ENCODE measurements at places on chromosomes 2 and 18. TPM values are rescaled to one million over a fixed set of nuclear protein-coding genes. Genes with fewer than 3 reads are reported as not detected.

Gene CD302
- 1.5 TPM for total RNA-seq

Gene CYS1
- not detected for total RNA-seq

Gene TTN
- 26.4 TPM for total RNA-seq

Gene STPG4
- total RNA-seq = not detected

Gene ATG4B
- total RNA-seq = 104 TPM

Gene CGREF1
- total RNA-seq = not detected

Gene UGT1A4
- total RNA-seq = not detected

DNA sequence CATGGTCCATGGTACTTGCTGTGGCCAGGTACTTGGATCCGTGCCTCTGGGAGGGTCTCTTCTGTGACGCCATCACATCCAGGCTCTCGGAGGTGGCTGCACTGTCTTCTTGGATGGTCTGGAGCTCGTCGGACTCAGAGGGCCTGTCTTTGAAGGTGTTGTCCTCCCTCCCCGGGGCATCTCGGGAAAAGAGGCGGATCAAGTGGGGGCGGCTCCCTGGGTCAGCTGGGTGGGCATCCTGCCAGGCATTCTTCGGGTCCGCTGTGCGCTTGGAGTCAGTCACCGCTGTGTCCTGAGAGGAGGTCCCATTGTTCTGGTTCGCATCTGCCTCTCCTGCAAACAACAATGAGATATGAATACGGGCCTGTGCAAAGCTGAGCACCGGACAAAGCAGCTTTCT lies 115.6 kb downstream of the MBP start:
- H3K36me3 ChIP-seq = peaks cover 8% of the 10 kb centered on the region
- no peak overlapping the region for H3K27ac ChIP-seq
- no peak overlapping the region for H3K4me3 ChIP-seq
- no peak for DNase-seq
- no peaks in the 10 kb centered on the region for H3K27me3 ChIP-seq
- H3K4me1 ChIP-seq = peaks cover 30% of the 10 kb centered on the region

DNA sequence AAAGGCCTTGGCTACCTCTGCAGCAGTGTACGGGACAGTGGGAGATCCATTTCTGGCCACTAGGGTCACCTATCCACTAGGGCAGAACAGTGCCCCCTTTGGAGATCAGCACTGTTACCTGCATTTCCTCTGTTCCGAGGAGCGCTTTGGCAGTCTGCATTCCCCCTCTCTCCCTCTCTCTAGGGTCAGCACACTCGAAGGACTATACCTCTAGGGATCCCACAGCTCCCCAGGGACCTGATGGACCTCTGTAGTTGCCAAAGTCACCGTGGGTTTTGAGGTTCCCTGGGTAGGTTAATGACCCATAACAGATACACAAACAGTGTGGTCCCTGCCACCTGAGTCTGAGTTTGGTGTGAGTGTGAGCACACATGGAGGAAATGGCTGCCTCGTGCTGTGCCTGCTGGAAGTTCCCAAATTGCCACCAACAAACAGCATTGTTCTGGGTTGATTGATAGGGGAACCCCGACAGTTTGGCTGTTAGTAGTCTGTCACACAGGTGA lies 99.8 kb upstream of the VWC2L start:
- H3K36me3 ChIP-seq = no peaks in the 10 kb centered on the region
- no peaks in the 10 kb centered on the region for H3K27me3 ChIP-seq
- no peak overlapping the region for H3K4me3 ChIP-seq
- no peak for DNase-seq
- no peak overlapping the region for H3K27ac ChIP-seq

GRCh38 chr18:47174545-47175116 lies 1.5 kb downstream of the IER3IP1 start:
- H3K27me3 ChIP-seq = no peaks in the 10 kb centered on the region
- H3K4me1 ChIP-seq = no peaks in the 10 kb centered on the region
- H3K4me3 ChIP-seq = no peak overlapping the region
- DNase-seq = no peak
- no peaks in the 10 kb centered on the region for H3K36me3 ChIP-seq

DNA sequence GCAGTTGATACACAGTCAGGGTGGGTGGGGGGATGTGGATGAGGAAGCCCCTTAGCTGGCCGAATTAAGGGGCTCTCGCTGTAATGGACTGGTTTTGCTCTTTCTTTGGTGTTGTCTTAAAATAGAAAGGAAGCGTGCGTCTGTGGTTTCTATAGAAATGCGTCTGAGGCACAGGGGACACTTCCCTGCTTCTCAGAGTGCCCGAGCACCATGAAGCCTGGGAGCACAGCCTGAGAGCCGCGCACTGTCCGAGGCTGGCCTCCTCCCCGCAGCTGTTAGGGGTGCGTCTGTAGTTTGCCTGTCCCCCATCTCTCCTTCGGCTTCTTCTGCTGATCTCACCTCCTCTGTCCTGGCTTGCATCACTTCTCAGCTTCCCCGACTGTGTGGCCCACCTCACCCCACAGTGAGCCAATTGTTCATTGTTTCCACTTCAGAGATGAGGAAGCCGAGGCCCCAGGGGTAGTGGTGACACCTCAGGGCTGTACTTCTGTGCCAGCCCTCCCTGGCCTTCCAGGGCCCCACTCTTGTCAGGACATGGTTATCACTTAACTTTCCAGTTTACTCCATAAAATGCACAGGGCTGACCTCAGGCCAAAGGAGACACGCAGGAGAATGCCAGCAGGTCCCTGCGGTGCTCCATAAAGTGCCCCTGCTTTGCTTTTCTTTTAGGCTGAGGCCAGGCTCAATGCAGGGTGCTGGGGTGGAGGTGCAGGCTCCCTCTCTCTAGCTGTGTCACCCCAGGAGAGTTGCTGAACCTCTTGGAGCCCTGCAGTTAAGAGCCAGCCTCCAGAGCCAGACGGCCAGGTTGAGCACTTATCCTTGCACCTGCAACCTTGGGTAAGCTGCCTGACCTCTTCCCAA lies 210.6 kb downstream of the SEPTIN10 start:
- H3K27me3 ChIP-seq = peaks cover 30% of the 10 kb centered on the region
- H3K4me3 ChIP-seq = no peak overlapping the region
- no peak overlapping the region for H3K27ac ChIP-seq
- H3K4me1 ChIP-seq = peaks cover 5% of the 10 kb centered on the region
- DNase-seq = no peak

DNA sequence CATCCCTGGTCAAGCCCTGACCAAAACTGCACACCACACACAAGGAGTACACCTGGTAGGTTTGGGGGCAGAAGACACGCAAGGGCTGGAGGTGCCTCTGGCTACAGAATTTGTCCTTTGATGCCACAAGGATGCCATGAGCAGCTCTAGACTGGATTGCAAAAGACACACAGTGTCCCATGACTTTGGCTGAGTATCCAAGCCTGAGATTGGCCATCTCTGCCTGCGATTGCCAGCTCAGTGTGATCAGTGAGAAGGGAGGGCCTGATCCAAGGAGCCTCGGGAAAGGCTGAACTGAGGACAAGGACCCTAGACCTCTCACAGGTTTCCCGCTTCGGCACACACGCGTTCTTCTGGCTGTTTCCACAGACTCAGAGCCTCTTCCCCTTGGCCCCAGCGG lies 60.0 kb upstream of the FOSL2 start:
- peak overlapping the region; percentile 14 for H3K27ac ChIP-seq
- no peak for DNase-seq
- no peak overlapping the region for H3K4me3 ChIP-seq
- H3K36me3 ChIP-seq = peaks cover 4% of the 10 kb centered on the region
- H3K27me3 ChIP-seq = no peaks in the 10 kb centered on the region
- peaks cover 15% of the 10 kb centered on the region for H3K4me1 ChIP-seq

DNA sequence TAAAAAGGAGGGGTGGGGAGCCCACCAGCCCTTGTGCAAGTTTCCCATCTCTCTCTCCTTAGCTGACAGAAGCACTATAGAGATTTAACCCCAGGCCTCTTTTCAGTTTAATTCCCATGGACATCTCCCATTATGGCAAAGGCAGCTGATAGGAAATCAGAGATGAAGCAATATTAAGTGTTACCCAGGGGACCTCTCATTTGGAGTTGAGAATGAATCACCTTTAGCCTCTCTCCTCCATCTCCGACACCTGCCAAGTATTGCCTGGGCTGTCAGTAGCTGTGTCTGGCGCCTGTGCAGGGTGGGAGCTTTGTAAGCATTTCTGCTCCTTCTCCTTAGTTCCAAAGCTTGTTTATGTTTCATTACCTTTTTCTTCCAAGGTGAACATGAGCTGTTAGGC lies 109.0 kb downstream of the AQP4 start:
- H3K27ac ChIP-seq = no peak overlapping the region
- H3K4me3 ChIP-seq = no peak overlapping the region
- no peaks in the 10 kb centered on the region for H3K36me3 ChIP-seq

- no peaks in the 10 kb centered on the region for H3K4me1 ChIP-seq
- no peak overlapping the region for H3K27ac ChIP-seq
- no peaks in the 10 kb centered on the region for H3K27me3 ChIP-seq
- DNase-seq = no peak
These were observed 57.4 kb downstream of the SLC66A3 start for GRCh38 chr2:11212645-11213044.

DNA sequence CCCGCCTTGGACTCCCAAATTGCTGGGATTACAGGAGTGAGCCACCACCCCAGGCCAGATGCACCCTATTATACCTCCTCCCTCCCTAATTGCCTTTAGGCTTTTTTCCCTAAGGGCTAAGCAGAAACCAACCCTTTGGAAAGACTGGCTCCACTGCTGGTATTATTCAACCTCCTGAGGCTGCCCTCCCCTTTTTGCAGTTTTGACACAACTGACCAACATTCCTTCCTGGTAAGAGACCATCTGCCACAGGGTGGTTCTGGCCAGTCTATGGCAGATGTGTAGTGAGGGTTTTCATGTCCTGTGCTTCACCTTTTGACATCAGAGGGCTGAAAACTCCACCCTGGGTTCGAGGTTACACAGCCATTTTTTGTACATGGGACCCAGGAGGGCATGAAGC lies 1785.3 kb upstream of the CELF4 start:
- no peaks in the 10 kb centered on the region for H3K36me3 ChIP-seq
- no peak for DNase-seq
- no peak overlapping the region for H3K27ac ChIP-seq
- no peak overlapping the region for H3K4me3 ChIP-seq
- H3K27me3 ChIP-seq = no peaks in the 10 kb centered on the region

DNA sequence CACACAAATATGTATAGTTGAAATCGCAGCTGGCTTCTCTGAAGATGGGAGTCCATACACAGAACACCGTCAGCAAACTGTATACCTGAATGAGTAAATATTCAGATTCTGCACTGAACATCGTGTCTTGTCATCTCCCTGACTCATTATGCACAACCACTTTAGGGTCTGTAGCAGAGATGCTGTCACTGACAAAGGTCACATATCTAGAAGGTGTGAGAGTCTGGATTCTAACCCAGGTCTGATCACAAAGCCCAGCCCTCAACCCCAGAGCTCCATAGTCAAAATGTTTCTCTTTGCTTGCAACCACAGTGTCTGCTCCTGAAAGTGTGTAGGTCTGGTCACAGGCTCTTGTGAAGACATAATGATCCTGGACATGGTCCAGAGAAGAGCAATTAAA lies 78.3 kb upstream of the PAX8 start:
- H3K27me3 ChIP-seq = peaks cover 30% of the 10 kb centered on the region
- no peak overlapping the region for H3K27ac ChIP-seq
- DNase-seq = no peak
- H3K4me3 ChIP-seq = no peak overlapping the region
- peaks cover 5% of the 10 kb centered on the region for H3K4me1 ChIP-seq
